ENCODE measurements at places on chromosomes 7 and 10.

DNA sequence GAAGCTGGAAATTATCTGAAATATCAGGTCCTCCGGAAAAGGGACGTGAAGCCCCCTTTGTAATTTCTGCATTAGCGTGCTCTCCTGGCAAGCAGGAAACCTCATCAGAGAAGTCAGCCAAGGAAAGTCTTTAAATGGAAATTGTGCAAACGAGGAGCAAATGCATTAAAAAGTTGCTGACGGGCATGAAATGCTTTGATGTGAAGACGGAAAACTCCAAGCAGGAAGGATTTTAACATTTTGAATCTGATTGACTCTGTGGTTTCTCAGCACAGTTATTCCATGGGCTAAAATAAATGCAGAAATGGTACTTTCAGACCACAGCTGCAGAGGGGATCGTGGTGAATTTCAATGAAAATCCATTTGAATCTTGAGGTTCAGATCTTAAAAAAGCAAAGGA is 167.8 kb downstream of the AHR start:
- DNase-seq, result peak; percentile 49

DNA sequence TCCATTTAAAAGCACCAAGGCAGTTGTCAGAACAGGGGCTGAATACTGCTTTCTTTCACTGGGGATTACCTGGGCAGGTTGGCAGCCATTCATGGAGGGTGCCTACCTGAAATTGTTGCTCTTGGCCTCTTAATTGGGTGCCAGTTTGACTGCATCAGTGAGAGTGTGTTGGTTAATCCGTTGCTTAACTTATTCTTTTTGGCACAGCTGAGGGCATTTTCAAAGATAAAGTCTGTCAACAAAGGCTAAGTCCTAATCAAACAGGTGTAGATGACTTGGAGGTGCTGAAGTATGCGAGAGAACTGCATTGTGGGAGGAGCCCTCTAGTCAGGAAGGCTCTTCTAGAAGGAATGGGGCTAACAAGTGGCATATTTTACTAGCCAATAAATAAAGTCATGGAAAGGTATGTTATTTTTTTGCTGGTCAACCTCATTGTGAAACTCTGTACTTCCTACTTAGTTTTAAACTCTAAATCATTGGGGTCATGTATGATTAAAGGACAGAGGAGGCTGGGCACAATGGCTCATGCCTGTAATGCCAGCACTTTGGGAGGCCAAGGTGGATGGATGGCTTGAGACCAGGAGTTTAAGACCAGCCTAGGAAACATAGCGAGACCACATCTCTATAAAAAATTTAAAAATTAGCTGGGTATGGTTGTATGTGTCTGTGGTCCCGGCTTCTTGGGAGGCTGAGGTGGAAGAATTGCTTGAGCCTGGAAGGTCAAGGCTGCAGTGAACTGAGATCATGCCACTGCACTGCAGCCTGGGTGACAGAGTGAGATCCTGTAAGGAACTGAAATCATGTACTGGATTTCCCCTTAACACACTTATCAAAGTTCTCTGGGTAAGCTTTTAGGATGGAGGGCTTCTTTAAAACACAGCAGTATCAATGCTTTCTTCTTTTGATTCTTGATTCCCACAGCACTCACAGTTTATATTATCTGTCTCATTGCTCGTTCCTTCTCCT is 134.1 kb downstream of the LRMDA start:
- no peak for DNase-seq

DNA sequence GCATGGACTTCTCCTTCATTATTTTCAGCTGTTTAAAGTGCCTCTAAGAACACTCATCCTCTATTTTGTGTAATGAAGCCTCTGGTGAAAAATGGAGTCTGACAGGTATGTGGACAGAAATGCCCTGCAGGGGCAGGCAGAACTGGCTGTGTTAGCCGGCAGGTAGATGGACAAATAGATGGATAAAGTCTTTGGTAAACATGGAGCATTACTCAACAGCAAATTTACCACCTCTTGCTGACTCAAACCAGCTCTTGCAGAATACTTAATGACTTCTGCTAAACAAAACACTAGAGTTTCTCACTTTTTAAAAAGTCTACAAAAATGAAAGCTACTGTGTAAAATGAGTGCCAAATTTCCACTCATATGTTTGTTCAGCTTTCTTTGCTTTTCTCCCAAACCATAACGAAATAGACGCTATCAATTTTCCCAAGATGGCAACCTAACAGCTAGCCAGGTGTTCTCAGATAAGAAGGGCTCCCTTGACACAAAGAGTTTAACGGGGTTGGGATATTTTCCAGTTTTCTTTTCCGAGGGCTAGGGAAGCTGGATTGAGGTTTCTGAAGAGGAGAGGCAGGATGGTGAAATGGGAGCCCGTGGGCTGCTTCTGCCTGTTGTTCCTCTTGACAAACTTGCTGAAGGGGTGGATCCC is 71.9 kb upstream of the HABP2 start:
- DNase-seq, result no peak

DNA sequence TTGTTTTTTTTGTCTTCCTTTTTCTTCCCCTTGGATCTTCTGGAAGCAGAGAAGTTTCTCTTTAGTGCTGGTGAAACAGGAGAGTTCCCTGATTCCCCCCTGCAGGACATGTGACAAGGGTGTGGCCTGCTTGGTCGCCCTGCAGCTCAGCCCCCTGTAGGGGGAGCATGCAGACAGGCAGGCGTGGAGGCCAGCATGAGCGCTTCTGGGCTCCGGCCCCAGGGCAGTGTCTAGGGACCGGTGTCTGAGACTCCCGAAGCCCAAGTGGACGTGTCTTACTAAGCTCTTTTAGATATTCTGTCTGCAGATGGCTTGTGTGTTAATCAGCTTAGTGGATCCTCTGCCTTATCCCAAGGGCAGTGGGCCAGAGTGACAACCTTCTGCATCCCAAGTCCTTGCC is 26.1 kb downstream of the PRSS58 start:
- no peak for DNase-seq

DNA sequence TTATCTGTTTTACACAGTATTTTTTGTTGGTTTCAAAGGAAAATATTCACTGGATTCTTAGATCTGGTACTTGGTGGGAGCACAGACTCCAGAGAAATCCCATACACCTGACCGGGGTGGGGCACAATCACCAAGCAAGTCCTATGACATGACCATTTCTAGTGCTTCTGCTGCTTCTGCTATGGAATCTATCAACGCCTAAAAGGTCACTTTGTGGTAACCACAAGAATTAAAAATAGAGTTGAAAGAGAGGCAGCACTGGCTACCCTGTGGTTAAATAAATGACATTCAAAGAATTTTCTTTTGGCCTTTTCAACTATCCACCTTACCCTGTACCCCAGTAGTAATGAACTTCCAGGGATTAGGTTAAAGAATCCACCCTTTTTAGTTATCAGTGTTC is 329.9 kb upstream of the VWC2 start:
- no peak for DNase-seq

DNA sequence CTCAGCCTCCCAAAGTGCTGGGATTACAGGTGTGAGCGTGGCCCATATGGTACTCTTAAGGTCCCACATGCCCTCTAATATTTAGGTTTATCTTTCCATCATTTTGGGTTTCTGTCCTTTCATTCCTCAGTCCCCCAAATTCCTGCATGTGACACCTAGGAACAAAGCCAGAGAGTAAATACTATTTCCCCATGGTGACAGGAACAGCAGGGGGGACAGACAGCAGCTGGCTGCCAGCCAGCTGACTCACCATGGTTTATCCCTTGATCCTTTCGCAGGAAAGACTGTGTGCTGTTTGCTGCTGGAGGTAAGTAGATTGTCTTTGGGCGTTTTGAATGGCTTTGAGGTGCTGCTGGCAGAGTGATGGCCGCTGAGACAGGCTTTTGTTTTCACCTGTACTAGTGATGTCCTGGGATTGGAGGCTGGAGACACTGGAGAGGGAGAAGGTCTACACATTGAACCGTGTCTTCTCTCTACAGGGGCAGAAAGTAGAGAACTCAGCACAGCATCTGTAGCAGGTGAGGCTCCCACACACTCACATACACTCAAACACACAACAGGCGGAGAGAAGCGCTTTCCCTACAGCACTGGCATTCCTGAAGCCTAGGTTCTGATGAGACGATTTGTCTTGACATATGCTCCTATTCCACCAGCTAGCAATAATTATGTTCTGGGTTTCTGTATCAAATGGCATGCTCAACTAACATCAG is 83.7 kb upstream of the EFCAB10 start:
- DNase-seq, result peak; percentile 55

DNA sequence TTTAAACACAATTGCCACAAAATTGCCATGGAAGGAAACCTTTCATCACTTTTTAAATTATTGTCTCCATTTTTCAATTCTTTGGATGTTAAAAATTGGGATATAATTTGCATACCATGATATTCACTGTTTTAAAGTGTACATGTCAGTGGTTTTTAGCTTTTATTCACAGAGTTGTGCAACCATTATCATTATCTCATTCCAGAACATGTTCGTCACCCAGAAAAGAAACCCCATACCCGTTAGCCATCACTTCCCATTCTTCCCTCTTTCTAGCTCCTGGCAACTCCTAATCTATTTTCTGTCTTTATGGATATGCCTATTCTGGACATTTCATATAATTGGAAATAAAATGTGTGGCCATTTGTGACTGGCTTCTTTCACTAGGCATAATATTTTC is 260.3 kb upstream of the FERD3L start:
- no peak for DNase-seq

DNA sequence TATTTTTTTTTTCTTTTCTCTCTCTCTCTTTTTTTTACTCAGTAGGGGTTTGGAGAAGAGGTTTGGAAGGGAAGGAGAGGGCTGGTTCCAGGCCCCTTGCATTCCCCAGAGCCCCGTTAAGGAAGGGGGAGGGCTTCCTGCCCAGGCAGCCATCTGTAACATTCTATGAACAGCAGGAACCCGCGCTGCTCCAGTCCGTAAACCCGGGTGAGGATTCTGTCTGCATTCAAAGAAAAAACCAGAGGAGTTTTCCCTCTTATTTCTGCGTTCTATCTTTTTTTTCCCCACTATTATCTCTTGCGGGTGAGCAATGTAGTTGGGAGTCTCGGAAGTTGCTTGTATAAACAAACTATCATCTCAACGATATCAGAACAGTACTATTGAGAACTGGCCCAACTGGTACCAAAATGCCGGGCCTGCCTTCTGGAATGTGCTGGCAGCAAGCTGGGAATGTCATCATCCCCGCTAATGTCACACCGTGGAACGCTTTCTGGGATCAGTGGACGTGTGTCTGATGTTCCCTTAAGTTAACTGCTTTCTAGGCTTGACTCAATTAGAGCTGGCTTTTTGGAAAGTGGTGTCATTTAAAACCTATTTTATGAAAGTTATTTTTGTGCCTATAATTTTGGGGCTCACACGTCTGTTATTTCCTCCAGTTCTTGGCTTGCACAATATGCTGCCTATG is 153.1 kb upstream of the MEOX2 start:
- DNase-seq, result peak; percentile 44
